Activated CD4-positive, alpha-beta T cell treated with anti-CD3 and anti-CD28 coated beads, Interleukin-2, amount 50 U/mL, for 24 hours (primary cell): ENCODE measurements at places on chromosomes 13 and 19.

- DNase-seq, result no peak
Observed at GRCh38 chr13:31880851-31881494, 141.6 kb downstream of the RXFP2 start.

DNA sequence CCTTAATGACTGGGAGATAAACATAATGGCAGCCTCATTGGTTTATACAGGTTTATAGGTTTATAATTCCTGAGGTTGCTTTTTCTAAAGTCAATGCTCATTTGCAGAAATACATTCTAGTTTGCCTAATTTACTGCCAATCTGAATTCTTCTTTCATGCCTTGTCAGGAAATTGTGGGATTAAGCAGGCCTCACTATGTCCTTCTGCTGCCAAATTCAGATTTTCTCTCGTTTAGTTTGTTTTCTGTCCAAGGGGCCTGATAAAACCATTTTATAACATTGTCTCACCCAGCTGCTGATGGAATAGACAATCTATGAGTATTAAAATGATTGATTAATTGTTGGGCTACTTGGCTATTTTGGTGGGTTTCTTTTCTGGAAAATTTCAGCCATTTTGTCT is 42.4 kb upstream of the OBI1 start:
- no peak for DNase-seq

GRCh38 chr13:101492251-101492910 is 39.9 kb downstream of the ITGBL1 start:
- DNase-seq, result no peak

- no peak for DNase-seq
Observed at GRCh38 chr19:47230054-47230920, 712 bp downstream of the BBC3 start.

GRCh38 chr19:46726971-46727501 is 10.1 kb upstream of the PRKD2 start:
- DNase-seq, result no peak

DNA sequence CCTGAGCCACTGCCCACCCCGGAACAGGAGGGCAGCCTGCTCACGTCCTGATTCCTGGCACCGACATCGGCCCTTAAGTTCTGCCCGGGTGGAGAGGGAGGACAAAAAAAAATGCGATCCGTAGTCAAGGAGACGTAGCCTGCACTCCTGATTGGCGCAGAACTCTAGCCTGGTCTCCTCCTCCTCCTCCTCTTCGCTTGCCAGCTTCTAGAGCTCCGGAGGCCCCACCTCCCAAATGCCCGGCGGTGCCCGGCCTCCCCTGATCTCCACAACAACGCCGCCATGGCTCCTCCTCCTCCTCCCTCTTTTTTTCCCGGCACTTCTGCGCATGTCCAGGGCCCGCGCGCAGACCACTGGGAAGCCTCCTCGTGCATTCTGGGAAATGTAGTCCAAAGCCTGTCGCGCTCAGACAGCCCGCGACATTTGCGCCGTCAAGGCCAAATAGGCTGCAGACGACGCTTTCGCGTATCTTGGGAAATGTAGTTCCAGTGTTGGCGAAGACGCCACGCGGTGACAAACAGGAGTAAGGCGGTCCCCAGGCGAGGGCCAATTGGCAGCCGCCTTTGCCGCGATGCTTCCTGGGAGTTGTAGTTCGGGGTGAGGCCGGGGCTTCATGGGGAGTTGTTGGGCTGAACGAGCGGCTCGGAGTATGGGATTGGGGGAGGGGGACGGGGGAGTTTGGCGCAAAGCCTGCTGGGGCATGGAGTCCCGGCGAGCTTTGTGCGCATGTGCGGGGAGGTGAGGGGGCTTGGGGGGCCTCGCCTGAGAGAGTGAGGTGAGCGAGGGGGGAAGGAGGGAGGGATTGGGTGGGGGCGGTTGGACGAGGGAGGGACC is at the start of gene ZNF444:
Gene ZNF444, plus strand, starts transcription at position 705 of the 834 bp plus-strand sequence. CDS start 5,625 bp downstream, outside the sequence.
- DNase-seq, result peak; percentile 100

DNA sequence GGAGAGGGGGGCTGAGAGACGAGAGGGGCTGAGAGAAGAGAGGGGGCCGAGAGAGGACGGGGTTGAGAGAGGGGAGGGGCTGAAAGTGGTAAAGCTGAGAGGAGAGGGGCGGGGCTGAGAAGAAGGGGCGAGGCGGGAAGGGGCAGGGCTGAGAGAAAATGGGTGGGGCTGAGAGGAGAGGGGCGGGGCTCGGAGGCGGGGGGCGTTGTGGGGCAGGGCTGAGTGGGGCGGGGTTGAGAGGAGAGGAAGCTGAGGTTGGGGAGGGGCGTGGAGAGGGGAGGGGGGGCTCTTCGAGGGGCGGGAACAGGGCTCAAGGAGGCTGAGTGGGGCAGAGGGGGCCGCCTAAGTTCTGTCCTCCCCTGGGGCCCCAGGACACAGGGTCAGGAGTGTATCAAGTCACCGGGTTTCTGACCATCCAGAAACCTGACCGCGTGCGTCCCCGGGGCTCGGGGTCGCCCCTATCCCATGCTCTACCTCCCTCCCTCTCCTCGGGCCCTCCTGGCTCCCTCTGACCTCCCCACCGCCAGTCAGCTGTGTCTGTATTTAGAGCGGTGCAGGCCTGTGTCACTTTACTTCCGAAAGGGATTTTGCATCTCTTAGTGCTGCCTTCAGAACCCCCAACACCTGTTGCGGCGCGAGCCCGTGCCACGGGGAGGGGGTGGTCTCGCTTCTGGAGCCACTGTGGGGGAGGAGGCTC is 38.6 kb upstream of the SEMA6B start:
- no peak for DNase-seq

GRCh38 chr19:51771376-51772130 is 10.6 kb downstream of the FPR2 start:
- no peak for DNase-seq

GRCh38 chr13:98559169-98559568 is 17.7 kb downstream of the STK24 start:
- DNase-seq, result no peak

GRCh38 chr13:20185366-20186056 is 7.2 kb downstream of the GJB2 start:
- no peak for DNase-seq

DNA sequence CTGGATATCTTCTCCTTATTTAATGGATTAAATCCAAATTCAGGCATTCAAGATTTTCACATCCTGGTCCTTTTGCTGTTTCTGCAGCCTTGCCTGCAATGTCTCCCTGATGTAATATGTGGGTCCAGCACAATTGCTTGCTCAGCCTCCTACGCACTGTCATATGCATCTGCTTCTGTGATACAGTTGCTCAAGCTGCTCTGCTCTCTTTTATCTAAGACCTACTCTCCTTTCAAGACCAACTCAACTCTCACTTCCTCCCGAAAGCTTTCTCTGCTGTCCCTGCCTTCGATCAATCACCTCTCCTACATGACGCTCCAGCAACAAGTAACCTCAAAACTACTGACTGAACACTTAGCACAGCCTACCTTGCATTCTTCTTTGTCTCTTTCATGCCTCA is 138.2 kb downstream of the DCLK1 start:
- no peak for DNase-seq

GRCh38 chr13:97214921-97215320 is 7.2 kb upstream of the MBNL2 start:
- DNase-seq, result no peak

DNA sequence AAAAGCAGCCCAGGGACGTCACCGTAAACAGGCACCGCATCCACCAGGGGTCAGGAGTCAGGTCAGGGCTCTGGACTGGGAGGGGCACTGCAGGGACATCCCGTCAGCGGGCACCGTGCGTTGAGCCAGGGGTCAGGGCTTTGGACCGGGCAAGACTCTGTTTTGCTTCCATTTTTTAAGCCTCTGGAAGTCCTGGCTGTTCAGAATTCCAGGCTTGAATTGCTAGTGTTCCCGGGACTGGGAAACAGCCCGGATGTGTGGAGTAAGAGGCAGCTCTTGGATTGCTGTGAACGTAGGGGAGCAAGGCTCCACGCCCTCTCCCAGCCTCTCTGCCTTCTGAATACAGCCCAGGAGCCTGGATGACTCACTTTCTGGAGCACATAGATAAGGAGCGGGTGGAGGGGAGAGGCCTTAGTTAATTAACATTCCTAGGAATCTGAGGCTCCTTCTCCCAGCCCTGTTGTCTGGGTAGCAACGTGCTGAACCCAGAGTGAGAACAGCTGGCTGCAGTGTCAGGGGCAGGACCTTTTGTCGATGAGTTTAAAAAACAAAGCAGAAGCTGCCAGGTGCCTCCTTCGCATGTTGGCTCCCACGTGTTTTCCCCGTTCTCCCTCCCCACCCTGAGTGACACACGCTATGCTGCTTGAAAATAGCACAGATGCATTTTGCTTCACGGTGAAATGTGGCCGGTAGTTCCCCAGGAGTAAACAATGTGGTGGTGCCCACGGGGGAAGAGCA is 21.9 kb downstream of the ATP11A start:
- DNase-seq, result no peak

- DNase-seq, result no peak
Observed at GRCh38 chr19:1465191-1466016, 13.6 kb downstream of the C19orf25 start.

DNA sequence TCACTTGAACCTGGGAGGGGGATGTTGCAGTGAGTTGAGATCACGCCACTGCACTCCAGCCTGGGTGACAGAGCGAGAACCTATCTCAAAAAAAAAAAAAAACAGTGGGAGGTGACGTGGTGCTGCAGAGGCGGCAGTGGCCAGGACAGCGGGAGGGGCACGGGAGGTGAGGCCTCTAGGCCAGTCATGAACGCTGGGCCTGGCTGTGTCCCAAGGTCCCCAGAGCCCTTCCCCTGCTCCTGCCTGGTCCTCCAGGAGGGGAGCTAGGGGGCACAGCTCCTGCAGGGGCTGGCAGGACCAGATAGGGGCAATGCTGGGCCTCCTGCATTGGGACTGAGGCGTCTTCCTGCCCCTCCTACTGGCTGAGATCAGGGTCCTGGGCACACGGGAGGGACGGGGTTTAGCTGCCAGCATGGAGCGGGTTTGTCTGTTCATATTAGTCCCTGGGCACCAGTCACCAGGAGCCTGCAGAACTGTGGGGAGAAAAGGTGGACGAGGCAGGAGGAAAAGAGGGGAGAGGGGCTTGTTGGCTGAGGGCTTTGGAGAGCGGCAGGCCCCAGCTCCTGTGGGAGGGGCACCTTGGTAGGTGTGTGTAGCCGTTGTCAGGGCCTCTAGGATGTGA is 4.5 kb downstream of the MAP2K7 start:
- no peak for DNase-seq

DNA sequence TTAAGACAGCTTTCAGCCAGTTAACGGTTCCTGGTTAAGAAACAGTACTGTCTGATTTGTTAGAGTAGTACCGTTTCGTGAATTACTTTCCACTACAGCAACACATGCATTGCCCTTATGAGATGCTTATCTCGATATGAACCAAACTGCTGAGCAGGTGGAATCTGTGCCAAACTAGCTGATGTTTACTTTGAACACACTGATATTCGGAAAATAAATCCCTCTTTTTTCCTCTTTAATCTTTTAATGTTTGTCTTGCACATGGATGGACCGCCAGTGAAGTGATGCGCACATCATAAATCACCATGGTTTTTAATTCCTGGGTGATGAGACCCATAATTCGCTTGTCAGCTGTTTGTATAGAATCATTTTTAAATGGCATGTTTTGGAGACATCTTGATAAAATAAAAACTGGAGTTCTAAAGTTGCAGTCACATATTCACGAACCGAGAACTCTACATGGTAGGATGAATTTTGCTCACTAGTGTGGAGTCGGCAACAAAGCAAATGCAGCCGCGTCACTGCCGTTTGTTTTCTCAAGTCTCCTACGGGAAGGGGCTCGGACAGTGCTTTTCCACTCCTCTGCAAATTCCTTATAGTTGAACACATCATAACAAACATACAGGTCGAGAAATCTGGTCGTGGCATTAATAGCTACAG is 1.1 kb downstream of the GJA3 start:
- no peak for DNase-seq
